ENCODE measurements at places on chromosomes 11 and 22.

DNA sequence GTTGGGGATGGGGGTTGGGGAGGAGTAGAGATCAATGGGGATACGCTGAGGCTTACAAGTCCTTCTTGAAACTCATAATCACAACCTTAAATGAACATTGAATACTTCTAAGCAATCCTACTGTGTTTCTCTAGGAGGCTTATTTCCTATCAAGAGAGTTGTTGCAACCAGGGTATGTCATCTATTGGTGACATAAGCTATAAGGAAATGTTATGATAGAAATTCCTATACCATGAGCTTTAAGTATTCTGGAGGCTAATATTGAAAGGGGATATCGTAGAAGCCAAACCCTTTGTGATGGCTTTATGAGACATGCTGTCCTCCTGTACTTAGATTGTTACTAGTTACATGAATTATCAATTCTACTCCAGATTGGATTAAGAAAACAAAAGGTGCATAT lies 72.9 kb downstream of the DKK3 start:
- no peaks in the 10 kb centered on the region for H3K27me3 ChIP-seq
- no peaks in the 10 kb centered on the region for H3K4me1 ChIP-seq
- no peak for DNase-seq
- H3K36me3 ChIP-seq, result peaks cover 71% of the 10 kb centered on the region
- no peak overlapping the region for H3K4me3 ChIP-seq

DNA sequence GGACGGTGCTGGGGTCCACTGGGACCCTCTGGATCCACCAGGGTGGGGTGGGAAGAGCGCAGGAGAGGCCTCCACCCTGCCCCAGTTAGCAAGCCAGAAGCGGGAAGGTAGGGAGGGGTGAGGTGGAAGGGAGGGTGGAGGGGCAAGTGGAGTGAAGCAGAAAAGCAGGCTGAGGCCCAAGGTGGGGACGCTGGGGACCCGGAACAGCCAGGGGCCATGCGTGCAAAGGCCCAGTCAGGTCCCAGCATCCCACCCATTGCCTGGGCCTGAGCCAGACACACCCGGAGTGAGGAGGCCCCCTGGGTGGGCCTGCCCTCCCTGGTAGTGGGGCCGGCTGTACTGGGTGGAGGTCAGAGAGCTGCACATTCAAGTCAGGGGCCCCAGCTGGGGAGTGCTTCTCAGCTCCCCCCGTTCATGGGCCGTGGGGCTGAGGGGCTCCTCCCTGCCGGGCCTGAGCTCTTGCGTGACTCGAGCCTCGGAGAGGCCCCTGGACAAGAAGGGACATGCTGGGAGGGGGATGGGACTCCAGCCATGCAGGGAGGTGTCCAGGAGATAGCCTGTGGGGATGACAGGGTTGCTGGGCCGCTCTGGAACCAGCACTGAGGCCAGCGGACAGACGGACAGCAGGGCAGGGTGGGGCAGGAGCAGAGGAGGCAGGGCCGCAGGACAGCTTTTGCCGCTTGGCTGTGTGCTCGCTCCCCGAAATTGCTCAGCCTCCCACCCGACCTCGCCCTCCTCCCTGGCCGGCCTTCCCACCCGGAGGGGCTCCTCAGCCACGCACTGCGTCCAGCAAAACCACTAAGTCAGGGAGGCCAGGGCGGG lies 7.7 kb downstream of the TNNT3 start:
- H3K27me3 ChIP-seq, result peaks cover 20% of the 10 kb centered on the region
- H3K4me1 ChIP-seq, result peaks cover 5% of the 10 kb centered on the region
- no peak for DNase-seq
- no peaks in the 10 kb centered on the region for H3K36me3 ChIP-seq
- H3K4me3 ChIP-seq, result no peak overlapping the region

GRCh38 chr11:134509381-134510232 lies 97.6 kb upstream of the B3GAT1 start:
- no peak for DNase-seq
- no peak overlapping the region for H3K4me3 ChIP-seq
- no peaks in the 10 kb centered on the region for H3K4me1 ChIP-seq
- H3K27me3 ChIP-seq, result no peaks in the 10 kb centered on the region
- H3K27ac ChIP-seq, result no peak overlapping the region

GRCh38 chr11:75334402-75334891 lies 17.0 kb downstream of the ARRB1 start:
- H3K27ac ChIP-seq, result no peak overlapping the region
- no peak overlapping the region for H3K4me3 ChIP-seq
- H3K36me3 ChIP-seq, result peaks cover 6% of the 10 kb centered on the region
- no peaks in the 10 kb centered on the region for H3K27me3 ChIP-seq
- peaks cover 18% of the 10 kb centered on the region for H3K4me1 ChIP-seq

DNA sequence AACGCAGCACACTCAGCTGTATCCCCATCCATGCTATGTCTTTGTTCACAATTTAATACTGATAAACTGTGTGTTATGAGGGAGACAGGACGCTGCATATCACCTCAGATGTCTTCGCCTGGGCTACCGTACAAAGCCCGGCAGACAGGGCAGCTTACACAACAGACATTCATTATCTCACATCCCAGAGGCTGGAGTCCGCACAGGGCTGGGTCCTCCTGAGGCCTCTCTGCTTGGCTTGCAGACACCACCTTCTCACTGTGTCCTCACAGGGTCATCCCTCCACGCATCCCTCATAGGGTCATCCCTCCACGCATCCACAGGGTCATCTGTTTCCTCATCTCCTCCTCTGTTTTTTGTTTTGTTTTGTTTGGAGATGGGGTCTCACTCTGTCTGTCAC lies 61.2 kb downstream of the SHANK2 start:
- no peak for DNase-seq
- H3K27ac ChIP-seq, result no peak overlapping the region
- no peaks in the 10 kb centered on the region for H3K4me1 ChIP-seq
- H3K4me3 ChIP-seq, result no peak overlapping the region
- H3K36me3 ChIP-seq, result no peaks in the 10 kb centered on the region

DNA sequence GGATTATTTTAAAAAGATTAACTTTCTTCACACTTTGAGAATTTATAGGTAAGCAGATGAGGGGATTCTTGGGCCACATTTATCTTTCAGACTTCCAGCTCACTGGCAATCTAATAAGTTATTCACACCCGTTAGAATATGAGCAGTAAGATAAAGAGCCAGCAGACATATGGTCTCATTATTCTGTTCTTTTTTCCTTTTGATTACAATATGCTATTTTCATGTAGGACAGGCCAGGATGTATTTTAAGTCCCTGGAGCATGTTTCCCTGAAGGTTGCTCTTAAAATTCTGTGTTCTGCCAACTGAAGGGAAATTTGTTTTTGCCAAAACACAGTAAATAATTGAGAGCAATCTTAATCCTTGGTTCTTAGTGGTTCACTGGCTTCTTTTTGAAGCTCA lies 22.2 kb downstream of the PDHX start:
- H3K27me3 ChIP-seq, result no peaks in the 10 kb centered on the region
- H3K4me1 ChIP-seq, result peaks cover 10% of the 10 kb centered on the region
- no peak for DNase-seq
- no peak overlapping the region for H3K27ac ChIP-seq
- H3K36me3 ChIP-seq, result peaks cover 7% of the 10 kb centered on the region
- no peak overlapping the region for H3K4me3 ChIP-seq

DNA sequence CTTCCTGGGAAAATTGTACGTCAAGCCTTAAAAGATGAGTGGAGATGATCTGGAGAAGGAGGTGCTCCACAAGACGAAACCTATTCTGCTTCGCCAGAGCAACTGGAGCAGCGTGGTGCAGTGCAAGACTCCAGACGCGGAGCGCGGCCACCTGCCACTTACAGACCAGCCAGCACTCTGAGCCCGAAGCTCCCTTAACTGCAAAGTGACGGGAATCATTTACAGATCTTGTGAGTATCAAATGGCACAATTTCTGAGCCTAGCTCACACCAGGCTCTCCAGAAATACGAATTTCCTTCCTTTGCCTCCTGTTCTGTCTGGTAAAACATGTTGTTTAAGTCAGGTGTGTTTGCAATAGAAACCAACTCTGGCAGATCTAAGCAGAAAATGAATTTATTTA lies 369.3 kb downstream of the CADM1 start:
- DNase-seq, result no peak
- no peaks in the 10 kb centered on the region for H3K36me3 ChIP-seq
- peaks cover 29% of the 10 kb centered on the region for H3K27me3 ChIP-seq
- no peak overlapping the region for H3K4me3 ChIP-seq

- H3K27ac ChIP-seq, result peak overlapping the region; percentile 86
- H3K4me1 ChIP-seq, result peaks cover 34% of the 10 kb centered on the region
- no peak overlapping the region for H3K4me3 ChIP-seq
- no peak for DNase-seq
- peaks cover 47% of the 10 kb centered on the region for H3K36me3 ChIP-seq
Observed at GRCh38 chr22:45166932-45167331, 3.2 kb downstream of the NUP50 start.

DNA sequence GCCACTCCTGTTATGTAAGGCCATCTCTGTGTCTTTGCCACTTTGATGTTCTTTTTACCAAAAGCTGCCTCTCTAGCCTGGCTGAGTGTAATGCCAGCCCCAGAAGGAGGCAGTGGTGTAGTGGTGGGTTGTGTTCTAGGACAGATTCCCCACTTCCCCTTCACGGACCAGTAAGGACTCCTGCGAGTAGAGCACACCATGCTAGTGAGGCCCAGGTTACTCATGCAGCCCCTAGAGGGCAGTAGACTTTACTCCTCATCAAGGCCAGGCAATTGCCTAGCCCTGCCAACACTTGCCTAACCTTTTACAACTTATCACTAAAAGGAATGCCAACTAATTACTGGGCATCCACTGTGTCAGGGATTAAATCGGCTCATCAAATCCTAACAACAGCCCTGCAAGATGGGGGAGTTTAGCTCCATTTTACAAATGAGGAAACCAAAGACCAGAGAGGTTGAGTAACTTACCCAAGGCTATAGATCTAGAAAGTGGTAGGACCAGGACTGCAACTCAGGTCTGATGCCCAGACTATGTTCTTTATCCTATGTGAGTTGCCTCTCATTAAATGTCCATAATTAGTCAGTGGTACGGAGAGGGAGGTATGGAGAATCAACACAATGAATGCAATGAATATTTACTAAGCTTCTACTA lies 75.3 kb downstream of the APIP start:
- DNase-seq, result peak; percentile 60
- peak overlapping the region; percentile 27 for H3K27ac ChIP-seq
- no peak overlapping the region for H3K4me3 ChIP-seq
- no peaks in the 10 kb centered on the region for H3K4me1 ChIP-seq
- no peaks in the 10 kb centered on the region for H3K36me3 ChIP-seq
- H3K27me3 ChIP-seq, result no peaks in the 10 kb centered on the region

- H3K27me3 ChIP-seq, result no peaks in the 10 kb centered on the region
- H3K36me3 ChIP-seq, result no peaks in the 10 kb centered on the region
- no peak overlapping the region for H3K4me3 ChIP-seq
- no peak for DNase-seq
Observed at GRCh38 chr11:35337914-35338305, 81.4 kb downstream of the SLC1A2 start.

DNA sequence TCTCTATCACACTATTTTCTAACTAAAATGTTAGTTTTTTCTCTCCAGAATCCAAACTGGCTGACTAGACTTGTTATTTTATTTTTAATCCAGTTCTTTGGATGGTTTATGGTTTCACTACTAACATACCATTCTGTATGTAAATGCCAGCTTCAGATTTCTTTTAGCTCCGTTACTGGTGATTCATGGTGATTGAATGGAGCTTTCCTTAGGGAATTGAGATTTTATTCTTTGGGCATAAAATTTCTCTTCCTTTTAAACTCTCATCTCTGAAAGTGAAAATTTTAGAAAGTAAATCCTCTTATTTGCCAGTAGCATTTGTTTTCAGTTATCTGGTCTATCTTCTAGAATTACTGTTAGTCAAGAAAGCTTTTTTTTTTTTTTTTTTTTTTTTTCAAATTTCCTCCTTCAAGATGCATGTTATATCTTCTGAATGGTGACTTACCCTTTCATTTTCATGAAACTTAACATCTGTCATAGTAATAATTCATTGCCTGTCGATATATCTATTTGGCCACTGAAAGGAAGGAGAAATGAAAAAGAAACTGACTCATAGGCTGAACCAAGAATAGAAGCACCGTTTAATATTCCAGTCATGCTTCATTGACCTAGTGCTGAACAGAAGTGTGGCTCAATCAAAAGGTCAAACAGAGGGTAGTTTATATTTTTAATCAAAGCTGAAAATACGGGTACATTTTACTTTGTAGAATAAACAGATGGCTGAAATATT lies 6.4 kb downstream of the ENDOD1 start:
- H3K4me1 ChIP-seq, result peaks cover 31% of the 10 kb centered on the region
- H3K36me3 ChIP-seq, result peaks cover 7% of the 10 kb centered on the region
- H3K27me3 ChIP-seq, result no peaks in the 10 kb centered on the region
- peak; percentile 35 for DNase-seq
- no peak overlapping the region for H3K4me3 ChIP-seq
- peak overlapping the region; percentile 37 for H3K27ac ChIP-seq

- peak overlapping the region; percentile 90 for H3K27ac ChIP-seq
- no peaks in the 10 kb centered on the region for H3K27me3 ChIP-seq
- H3K4me1 ChIP-seq, result peaks cover 31% of the 10 kb centered on the region
Observed at GRCh38 chr11:841981-842369, 354 bp downstream of the POLR2L start.

- H3K36me3 ChIP-seq, result no peaks in the 10 kb centered on the region
- peaks cover 23% of the 10 kb centered on the region for H3K27me3 ChIP-seq
- no peaks in the 10 kb centered on the region for H3K4me1 ChIP-seq
Observed at GRCh38 chr11:83312430-83312829, 26.3 kb upstream of the CCDC90B start.

DNA sequence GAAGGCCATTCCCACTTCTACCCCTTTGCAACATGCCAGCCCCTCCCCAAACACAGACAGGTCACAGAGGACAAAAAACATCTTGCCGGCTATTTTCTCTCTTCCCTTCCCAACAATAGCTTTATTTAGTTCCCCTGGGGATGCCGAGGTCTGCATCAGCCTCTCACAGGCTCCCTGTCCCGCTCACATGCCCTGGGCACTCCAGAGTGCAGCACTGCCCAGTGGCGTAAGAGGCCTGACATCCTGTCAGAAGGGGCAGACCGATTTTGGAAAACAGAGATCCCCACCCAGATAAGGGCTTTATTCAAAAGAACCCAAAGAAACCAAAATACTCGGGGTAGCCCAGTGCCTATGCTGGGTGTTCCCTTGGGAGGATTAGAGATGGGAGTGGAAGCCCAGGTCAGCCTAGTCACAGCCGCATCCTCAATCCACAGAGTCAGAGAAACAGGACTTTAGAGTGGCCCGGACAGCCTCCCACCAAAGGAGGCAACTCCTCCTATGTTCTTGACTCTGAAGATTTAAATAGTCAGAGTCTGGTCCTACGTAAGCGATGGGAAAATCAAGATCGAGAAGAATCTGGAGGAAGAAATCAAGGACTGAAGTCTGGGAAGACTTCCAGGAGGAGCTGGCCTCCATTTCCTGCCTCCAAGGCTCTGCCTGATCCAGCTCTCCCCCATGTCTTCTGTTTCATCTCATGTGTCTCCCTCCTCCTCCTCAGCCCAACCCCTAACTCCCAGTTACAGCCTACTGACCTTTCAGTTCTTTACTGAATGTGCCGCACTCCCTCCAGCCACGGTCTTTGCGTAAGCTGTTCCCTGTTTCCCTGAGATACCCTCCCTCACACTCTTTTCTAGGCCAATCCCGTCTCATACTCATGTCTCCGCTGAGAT lies 129.3 kb downstream of the FBXO7 start:
- no peak overlapping the region for H3K27ac ChIP-seq
- H3K36me3 ChIP-seq, result no peaks in the 10 kb centered on the region
- peaks cover 13% of the 10 kb centered on the region for H3K4me1 ChIP-seq
- H3K27me3 ChIP-seq, result no peaks in the 10 kb centered on the region
- H3K4me3 ChIP-seq, result no peak overlapping the region

All from MCF 10A (cell line).